ENCODE measurements at places on chromosomes 3 and 15.
A peak's percentile ranks its signal among the peaks of the same experiment; 100 is the strongest.

- DNase-seq, result no peak
Observed at GRCh38 chr3:162200836-162201235, 704.2 kb downstream of the OTOL1 start.

- peak; percentile 40 for DNase-seq
Observed at GRCh38 chr3:190811775-190812480, 50.6 kb downstream of the GMNC start.

DNA sequence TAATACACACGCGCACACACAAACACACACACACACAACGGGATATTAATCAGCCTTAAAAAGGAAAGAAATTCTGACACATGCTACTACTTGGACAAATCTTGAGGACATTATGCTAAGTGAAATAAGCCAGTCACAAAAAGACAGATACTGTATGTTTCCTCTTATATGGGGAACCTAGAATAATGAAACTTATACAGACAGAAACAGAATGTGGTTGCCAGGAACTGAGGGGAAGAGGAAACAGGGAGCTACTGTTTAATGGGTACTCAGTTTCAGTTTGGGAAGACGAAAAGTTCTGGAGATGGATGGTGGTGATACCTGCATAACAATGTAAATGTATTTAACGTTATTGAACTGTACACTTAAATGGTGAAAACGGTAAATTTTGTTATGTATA is 20.2 kb downstream of the ICE2 start:
- DNase-seq, result no peak

DNA sequence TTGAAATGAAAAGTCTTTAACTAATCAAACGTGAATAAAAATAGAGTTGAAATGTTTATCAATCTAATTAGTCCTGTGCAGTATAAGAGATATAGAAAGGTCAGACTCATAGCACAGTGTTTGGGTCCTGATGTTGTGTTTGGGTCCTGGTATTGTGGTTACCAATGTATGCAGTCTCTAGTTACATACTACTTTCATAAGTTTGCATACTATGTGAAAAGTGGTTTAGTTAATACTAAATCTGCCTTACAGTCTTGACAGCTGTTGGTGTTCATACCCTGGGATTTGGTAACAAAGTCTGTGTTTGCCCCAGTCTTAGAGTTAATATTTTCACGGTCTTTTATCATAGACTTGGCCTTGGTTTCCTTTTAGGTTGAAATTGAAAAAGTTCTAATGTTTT is 41.7 kb downstream of the KIF15 start:
- DNase-seq, result no peak

GRCh38 chr15:70523616-70524015 is 239.7 kb downstream of the UACA start:
- DNase-seq, result no peak

DNA sequence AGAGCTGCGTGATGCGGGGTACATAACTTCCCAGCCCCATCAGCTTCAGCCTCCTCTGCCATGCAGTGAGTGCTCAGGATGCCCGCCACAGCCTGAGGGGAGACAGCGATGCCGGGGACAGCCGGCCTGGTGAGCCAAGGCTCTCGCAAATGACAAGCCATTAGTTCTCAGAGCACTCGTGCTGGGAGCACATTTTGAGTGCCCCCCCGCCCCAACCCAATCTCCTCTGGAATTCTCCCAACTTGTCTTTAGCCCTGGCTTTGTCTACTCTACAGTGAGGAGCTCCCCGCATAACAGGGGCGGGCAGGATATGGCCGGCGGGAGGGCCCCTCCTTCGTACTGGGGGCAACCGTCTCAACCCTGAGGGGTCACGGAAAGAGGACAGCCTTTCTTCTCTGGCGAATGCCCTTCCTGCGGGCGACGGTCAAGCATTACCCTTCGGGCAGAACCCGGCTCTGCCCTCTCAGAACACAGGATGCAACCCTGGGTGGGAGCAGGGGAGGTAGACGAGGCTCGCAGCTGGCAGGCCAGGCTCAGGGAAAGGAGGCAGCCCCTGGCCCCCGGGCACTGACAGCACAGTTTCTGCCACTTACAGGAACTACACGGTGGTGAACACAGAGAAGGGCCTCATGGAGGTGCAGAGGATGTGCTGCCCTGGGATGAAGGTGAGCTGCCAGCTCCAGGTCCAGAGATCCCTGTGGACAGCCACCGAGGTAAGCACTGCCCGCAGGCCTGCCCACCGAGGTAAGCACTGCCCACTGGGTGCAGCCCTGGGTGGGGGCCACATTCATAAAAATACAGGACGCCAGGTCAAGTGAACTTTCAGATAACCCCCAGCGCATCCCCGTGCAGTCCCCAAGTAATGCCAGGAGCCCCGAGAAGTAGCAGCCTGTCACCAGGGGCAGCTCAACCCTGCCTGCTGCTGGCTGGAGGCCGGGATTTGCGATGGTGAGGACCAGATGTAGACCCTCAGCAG is 141.7 kb downstream of the LRRK1 start:
- DNase-seq, result no peak

DNA sequence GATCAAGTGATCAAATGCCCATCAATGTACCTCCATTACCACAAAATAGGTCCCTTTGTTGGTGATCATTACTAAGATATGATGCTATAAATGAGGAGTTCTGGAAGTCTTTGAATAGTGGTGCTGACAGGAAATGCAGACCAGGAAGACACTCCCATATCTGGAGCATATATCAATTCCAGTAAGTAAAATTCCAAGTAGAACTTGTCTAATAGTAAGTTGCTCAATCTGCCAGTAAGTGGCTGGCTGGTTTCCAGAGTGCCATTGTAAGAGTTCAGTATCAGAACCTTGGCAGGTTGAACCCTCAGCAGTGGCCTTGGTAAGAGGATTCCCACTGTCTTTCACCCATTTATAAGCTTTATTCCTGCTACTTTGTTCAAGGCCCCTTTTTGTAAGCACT is 379.9 kb upstream of the RBMS3 start:
- DNase-seq, result no peak

DNA sequence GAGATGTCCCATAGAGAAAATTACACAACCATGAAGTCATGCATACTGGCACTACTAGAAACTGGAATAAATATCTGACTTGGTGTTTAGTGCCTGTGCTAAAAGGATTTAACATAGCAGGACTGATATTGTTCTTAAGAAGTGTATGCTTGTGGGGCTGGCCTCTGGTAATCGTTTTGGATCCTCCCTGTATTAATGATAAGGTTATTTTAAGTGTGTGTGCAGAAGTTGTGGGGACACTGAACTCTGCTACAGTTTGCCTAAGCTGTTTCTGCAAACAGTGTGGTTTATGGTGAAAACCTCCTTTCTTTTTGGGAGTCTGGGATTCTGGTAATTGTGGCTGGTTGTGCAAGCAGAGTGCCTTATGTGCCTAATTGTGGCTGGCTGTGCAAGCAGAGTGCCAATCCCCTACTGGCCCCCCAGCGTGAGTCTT is 120.8 kb downstream of the CLASP2 start:
- no peak for DNase-seq

- no peak for DNase-seq
Observed at GRCh38 chr3:58487140-58487886, 4.6 kb upstream of the KCTD6 start.

DNA sequence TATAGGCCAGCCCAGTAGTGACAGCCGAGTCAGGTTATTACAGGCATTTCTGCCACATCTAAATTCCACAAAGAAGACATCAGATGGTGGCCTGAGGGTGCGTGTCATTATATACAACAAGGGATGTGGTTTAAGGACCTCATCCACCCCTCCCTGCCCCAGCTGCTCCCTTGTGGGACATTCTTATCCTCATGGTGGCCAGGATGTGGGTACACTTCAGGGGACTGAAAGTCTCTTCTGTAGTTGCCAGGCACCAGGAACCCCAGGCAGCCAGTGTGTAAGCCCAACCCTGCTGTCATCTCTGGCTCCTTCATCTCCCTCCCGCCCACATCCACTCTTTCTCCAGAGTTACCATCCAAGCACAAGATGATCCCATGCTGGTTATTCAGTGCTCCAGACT is 224.9 kb upstream of the TOPAZ1 start:
- no peak for DNase-seq

DNA sequence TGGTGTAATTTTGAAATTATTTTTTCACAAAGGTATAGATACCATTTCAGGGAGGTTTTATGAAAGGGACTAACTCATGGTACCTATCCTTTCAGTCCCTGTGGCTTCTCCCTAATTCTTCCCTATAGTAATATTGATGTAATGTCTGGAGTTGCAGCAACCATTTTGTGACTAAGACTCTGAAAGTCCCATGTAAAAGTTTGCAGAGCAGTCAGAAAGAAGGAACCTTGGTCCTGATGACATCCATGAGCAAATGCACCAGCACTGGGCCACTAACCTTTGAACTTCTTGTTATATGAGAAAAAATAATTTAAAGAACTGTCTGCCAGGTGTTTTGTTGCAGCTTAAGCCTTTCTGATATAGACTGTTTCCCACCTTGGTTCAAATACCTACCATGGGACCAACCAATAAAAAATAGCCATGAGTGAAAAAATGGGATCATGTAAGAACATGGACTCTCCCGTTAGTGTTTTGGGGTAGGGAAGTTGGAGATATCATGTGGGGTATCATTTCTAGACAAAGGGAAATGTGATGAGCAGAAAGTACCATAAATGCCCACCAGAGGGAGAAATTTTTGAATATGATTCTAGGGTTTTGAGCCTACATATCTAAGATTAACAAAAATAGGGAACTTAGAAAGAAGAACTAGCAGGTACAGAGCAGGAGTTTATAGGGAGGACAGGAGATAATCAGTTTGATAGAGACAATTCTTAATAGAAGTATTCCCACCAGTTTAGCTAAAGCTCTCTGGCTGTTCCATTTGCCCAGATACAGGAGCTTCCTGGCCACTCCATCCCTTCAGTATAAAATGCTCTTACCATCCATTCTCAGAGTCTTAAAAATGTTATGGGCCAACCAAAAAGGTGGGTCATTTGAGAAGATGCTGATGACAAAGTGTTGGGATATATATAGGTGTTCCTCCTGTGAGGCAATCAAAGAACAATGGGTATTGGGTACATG is 3.4 kb upstream of the CPOX start:
- no peak for DNase-seq

DNA sequence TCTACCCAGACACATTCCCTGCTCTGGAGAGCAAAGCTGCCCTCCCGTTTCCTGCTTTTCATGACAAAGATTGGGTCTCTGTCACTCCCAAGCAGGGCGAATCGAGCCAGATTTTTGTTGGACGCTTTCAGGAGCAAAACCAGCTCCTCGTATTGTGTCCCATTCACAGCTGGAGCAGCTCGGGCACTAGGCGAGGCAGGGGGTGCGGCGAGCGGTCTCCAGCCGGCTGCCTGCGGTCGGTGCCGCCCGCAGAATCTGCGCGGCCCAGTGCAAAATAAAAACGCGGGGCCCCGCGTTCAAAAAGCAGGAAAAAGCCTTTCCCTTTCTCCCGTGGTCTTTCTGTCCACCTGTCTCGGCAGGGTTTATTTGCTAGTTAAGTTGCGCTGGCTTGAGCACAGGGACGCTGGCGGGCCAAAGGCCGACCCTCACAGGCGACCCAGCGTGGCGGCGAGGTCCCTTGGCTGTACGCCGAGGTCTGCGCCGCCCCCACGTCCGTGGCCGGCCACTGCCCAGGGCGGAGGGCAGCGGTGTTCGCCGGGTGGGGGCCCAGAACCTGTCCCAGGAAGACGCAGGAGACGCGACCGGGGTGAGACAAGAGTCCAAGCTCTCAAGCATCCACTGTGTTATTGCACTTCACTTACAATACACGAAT is 71.2 kb downstream of the CYP19A1 start:
- peak; percentile 49 for DNase-seq

GRCh38 chr15:90143166-90143655 is 40.9 kb upstream of the IDH2 start:
- peak; percentile 98 for DNase-seq

DNA sequence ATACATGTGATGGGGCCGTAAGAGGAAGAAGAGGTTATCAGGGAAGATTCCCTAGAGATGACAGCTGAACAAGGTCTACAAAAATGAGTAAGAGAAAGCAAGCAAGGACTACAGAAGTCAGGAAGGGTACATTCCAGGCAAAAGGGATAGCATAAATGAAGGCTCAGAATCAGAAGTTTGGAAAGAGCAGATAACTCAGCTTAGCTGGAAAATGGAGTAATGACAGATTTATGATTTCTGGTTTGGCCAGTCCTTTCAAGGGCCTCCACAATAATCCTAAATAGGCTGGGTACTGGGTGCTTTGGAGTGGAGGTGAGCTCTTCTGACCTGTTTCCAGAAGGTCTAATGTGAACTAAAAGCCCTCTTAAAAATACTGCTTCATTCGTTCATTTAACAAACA is 110.7 kb downstream of the MYO5A start:
- DNase-seq, result no peak

DNA sequence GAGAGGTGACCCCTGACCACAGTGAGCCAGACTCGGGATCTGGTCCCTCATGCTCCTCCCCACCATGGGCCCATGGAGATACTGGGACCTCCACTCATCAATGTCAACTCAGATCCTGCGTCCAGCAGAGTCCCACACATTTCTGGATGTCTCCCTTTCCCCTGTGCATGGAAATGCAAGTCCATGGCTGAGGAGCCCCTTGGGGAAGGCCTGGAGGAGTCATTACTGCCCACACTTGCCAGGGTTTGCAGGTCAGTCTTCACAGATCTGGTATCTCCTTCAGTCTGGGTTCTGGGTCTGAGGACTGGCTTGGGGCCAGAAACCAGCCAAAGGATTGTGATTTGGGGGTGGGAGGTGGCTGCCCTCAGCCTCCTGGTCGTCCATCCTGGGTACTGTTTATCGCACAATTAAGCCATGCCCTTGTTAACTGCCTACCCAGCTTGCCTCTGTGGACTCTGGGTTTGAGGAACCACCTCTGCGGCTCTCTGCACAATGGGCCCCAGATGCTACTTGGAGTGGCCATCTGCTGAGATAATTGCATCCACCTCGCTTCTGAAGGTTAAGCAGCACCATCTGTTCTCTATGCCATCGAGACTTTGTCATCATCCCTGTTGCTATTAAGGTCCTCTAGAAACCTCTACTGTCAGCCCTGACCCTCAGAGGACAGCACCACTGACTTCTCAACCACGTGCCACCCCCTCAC is 49.9 kb upstream of the KLF13 start:
- DNase-seq, result no peak

- DNase-seq, result no peak
Observed at GRCh38 chr15:60407415-60407805, 9.6 kb upstream of the ANXA2 start.

DNA sequence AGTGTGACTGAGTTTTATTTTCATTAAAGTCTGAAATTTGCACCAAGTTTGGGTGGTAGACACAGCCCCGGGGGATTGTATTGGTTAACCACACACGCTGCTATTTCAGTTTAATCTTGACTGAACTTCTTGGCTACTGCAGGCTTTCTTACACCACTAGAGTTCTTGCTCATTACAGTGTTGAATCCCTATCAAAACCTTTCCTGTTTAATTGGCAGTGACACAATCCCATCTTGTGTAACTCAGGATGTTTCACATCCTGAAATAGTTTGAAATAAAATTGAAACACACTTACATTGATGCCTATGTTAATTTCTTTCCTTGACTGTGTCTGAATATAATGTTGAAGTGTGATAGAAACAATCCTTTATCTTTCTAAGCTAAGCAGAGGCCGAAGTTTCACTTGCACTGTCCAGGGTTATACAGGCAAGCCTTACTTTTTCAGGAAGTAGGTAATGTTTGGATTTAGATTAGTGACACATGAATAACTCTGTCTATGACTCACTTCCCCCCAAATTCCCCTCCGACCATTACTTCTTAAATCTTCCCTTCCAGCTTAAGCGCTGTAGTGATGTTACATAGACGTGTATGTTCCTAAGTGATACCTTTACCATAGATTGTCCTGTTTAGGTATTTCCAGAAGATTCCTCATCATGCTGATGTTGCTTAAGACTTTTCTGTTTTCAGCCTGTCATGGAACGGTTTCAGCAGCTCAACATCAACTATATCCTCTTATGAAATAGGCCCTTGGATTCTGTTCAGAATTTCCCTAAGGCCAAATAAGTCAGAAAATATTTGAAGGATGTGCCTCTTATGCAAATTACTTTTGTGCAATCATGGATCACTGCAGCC is 16.8 kb downstream of the ATG7 start:
- no peak for DNase-seq

Measured in ELF-1 (cell line).